ENCODE measurements at places on chromosomes 1 and 21. TPM values are rescaled to one million over a fixed set of nuclear protein-coding genes. Genes with fewer than 3 reads are reported as not detected.

- DNase-seq = no peak
Measured at GRCh38 chr1:99365545-99365944, 101.3 kb downstream of the PLPPR4 start.

- DNase-seq = peak; percentile 61
Measured at GRCh38 chr1:58780836-58781452, 2.9 kb downstream of the JUN start.

DNA sequence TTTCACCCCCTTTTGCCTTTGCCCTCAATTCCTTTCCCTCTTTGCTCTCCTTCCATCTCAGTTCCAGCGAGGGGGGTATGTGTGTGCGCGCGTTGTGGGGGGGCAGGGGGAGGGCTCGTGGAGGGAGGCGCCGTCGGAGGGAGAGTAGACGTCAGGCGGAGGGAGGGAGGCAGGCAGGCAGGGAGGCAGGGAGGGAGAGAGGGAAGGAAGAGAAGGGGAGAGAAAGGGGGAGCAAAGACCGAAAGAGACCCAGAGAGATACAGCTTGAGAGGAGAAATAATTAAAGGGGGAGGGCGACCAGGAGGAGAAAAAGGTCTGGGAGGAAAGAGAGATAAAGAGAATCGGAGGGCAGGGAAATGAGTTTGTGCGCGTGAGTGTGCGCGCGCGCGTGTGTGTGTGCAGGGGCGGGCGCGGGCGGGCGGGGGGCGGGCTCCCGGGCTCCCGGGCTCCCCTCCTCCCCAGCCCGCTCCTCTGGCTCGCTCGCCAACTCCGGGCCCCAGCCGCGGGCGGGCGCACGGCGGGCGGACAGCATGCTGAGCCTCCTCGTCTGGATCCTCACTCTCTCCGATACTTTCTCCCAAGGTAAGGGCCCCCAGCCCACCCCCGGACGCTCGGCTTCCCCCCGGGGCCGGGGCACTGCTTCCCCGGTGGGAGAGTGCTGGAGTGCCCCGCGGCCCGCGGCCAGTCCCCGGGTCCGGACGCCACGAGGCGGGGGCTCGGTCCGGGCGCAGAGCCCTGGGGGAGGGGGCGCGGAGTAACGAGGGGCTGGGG, at the start of gene KIRREL1:
Gene KIRREL1 (plus strand): TSS at position 499 of the 771 bp plus-strand sequence. CDS start 32 bp downstream, at position 531.
- DNase-seq = peak; percentile 80

DNA sequence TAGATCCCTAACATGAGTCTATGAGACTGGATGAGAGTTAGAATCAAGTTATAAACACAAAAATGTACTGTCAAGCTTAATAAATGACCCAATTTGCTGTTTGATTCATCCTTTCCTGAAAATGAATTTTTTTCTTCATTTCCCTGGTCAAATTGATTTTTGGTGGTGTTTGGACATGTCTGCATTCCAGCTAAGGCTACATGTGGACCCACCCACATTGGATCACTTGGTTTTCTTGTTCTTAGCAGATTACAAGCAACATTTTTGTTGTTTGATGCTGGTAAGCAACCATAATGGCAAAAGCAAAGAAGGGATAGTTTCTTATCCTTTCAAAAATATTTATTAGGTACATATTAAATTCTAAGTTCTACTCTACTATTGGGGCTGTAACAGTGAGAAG, 181.1 kb downstream of the NEK7 start:
- DNase-seq = no peak

Gene TSTD1
- total RNA-seq = 7.1 TPM

Gene ARHGEF11
- 21.0 TPM for total RNA-seq
